CD4-positive, alpha-beta T cell treated with Interferon alpha-2 for 1 hour (primary cell): ENCODE measurements at places on chromosomes 5 and 9.
A peak's percentile ranks its signal among the peaks of the same experiment; 100 is the strongest.

DNA sequence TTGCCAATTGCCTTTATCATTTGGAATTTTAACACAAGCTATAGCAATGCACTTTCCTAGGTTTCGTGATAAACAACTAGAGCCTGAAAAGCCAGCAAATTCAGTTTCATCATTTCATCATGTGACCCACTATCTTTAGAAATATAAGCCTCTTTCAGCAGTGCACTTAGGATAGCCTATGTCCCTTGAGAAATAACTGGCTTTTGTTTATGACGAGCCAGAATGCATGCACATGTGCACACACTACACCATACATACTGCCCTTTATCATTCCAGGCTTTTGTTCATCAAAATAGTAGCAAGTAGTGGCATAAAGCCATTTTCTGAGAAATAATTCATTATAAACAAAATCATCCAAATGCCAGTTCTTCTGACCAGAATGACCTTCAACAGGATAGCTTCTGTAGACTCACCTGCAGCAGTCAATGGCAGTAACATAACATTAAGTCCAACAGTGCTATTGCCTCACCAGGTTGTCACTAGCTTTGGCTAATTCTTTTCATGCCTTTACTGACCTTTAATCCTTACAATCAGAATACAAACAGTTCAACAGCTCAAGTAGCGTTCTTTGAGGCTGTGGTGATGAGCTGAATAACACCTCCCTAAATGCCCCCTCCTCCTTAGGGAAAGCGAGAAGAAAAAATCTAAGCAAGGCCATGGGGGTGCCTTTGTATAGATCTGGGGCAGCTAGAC is 132.3 kb upstream of the SMARCA2 start:
- DNase-seq = no peak

GRCh38 chr5:156405988-156406387 is 79.0 kb downstream of the SGCD start:
- no peak for DNase-seq

- DNase-seq = no peak
Observed at GRCh38 chr9:70049236-70049635, 5.6 kb downstream of the MAMDC2 start.

- DNase-seq = no peak
Observed at GRCh38 chr5:78077369-78078068, 217.0 kb downstream of the AP3B1 start.

DNA sequence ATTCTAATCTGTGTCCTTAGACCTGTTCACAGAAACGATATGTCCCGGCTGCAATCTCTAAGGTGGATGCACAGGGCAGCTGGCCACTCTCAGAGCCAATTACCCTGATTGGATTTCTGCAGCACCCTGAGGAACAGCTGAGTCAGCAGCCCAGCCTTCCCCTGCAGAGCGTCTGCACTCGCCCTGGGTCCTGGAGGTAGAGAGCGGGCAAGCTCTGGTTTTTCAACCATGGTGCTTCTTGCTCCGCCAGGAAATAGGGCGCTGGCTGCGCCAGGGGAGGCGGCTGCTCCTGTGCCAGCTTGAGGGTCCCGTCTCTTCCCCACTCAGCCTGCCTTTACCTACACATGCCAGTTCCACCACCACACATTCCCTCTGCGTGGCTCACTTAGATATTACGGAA is 19.2 kb downstream of the NDUFS6 start:
- DNase-seq = no peak

DNA sequence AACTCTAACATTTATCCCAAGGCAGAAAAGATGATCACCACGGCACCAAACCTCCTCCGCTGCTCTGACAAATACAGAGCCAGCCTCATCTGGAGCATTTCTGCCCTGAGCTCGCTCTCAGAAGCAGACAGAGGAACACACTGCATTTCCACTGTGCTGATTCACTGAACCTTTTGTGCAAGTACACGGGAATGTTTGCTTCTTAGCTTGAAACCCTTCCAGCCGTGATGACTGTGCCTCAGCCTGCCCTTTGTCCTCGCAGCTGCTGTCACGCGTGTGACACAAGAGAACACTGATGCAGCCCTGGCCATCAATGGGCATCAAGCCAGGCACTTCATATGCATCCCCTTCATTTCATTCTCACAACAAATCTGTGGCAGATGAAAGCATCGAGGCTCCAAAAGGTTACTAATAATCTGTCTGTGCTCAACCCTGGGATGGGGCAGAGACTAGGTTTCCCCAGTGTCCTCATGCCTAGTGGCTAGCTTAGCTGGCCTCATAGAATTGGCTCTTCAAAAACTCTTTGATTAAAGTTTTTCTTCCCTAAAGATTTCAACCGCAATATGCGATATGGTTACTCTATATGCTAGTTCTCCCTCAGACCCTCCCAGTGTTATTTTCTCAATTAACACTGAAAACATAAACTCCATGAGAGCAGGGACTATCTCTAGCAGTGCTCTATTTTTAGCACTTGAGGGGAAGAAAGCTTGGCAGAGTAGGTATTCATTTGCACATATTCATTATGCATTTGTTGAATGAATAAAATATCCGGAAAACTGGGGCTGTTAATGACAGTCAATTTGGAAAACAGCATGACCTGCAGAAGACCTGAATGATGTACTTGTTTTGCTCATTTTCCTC is 7.3 kb downstream of the CDC14B start:
- no peak for DNase-seq

DNA sequence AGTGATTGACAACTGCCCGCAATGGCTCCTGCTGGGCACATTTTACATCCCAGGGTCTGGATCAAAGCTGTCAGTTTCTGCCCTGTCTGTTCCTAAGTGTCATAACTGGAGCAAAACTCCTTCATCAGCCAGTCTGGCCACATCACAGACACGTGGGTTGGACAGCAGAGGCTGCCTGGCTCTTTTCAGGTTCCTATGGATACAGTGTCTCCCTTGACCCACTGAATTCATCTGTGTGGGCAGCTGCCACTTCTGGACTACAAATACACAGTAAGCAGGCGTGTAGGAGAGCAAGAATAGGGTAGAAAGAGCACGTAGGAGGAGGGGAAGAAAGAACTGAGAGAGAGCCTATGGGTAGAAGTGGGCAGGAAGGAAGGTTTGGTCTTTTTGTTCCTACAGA is 238.0 kb downstream of the ENC1 start:
- DNase-seq = no peak

- no peak for DNase-seq
Observed at GRCh38 chr5:139699351-139699750, 51.2 kb downstream of the CXXC5 start.

GRCh38 chr9:109399258-109399767 is 78.5 kb upstream of the EPB41L4B start:
- DNase-seq = no peak

- peak; percentile 55 for DNase-seq
Observed at GRCh38 chr5:108345541-108346171, 36.2 kb downstream of the FBXL17 start.

- DNase-seq = no peak
Observed at GRCh38 chr9:120386390-120387131, 193.4 kb downstream of the CDK5RAP2 start.

DNA sequence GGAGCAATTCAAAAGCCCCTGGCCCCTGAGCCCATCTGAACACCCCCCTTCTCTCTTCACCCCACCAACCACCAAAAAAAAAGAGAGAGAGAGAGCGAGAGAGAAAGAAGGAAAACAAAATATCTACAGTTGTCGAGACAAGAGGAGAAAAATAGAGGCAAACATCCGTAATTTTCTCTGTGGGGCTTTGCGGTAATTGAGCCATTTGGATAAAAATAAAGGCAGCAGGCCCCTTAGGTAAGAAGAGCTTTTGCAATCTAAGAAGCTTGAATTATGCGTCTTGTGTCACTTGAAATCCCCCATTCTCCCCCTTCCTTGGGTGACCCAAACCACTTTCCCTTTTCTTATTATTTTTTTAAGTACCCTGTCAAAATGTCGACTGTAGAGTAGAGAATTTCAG is 35.5 kb upstream of the FUBP3 start:
- DNase-seq = no peak

DNA sequence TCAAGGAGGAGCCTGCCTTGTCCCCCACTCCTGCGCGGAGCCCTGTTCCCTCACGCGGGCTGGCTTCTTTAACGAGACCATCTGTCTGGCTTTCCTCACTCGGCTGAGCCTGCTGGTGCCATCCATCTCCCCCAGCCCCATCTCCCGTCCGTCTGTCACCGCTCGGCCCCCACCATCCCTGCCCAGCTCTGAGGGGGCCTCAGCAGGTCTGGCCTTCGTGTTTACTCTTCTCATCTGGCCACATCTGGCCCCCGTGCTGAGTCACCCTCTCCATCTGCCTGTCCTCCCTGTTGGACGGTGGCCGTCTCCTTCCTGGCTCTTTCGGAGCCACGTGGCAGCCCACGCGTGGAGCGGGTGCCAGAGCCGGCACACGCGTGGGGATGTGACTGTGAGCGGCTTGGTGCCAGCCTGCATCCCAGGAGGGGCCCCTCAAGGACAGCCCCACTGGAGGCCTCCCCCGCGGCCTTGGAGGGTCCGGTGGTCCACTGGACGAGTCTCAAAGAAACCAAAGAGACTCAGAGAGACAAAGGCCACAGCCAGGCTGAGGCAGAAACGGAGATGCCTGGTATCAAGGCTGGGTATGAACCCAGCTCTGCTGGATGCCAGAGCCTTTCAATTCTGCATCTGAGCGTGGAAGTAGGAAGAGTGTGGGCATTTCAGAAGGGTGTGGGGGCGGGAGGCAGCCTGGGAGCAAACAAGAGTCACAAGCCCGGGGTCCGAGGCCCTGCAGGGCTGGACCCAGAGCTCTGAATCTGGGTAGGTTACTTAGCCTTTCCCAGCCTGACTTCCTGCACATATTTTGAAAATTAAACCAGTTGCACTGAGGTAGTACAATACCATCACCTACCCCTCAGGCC is 76.7 kb upstream of the UNC5A start:
- DNase-seq = no peak

DNA sequence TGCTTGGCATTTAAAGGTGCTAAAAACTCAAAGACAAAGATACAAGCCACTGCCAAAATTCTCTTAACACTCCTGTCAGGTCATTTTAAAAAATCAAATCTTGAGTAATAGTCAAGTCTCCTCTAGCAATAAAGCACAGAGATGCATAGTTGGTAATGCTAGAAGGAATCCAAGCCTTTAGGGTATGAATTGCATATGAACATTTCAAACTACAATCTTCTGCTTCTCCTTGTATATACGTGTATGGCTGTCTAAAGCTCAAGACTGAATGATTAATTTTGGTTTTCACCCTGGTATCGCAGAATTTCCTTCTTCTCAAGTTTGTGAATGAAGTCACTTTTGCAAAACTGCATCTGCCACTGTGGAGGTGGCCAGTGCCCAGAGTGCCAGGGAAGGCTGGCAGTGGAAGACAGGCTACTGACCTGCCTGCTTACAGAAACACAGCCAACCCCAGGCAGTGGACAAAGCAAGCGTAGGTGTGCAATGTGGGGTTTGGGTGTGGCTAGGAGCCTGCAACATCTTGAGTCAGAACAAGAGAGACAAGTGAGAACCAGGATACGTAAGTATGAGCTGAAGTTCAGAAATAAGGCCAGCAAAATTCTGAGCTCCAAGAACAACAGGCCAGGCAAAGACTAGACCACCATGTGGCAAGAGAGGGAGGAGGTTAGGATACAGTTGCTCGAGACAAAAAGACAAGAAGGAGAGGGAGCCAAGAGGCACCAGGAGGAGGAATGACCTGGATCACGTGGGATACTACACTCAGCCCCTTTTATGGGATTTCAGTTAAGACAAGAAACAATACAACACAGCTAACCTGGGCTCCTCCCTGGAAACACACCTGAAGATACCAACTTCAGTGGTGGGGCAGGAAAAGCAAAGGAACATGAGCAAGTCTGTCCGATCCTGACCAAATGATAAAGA is 22.6 kb downstream of the MYO10 start:
- DNase-seq = no peak

- DNase-seq = no peak
Observed at GRCh38 chr5:159609359-159609758, 279.1 kb upstream of the IL12B start.

DNA sequence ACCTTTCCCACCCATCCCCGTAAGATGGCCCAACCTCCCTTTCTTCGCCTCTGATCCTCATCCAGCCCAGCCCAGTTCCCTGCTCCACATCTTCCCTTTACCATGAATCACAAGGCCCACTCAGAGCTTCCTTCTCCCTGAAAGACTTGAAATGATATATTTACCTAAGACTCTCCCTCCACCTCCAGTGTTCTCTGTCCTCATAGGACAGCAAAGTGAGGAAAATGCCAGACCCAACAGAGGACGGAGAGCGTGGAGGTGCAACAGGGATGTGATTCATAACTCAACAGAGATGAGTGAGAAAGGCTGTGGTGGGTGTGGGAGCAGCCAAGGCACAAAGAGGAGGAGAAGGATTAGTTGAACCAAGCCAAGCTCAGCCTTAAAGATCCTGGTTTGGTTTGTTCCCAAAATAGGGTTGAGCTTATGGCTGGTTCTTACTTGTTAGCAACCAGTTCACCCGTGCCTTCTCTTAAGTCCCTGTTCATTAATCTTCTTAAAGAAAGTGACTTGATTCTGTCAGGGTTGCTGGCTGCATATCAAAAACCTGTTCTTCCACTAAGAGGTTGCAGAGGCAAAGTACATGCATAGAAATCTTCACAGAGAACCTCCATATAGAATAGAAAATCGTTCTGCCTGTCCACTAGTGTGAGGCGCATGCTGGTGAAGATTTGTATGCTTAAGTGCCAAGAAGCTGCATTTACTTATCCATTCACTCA is 183.2 kb downstream of the ACTL7B start:
- DNase-seq = no peak

DNA sequence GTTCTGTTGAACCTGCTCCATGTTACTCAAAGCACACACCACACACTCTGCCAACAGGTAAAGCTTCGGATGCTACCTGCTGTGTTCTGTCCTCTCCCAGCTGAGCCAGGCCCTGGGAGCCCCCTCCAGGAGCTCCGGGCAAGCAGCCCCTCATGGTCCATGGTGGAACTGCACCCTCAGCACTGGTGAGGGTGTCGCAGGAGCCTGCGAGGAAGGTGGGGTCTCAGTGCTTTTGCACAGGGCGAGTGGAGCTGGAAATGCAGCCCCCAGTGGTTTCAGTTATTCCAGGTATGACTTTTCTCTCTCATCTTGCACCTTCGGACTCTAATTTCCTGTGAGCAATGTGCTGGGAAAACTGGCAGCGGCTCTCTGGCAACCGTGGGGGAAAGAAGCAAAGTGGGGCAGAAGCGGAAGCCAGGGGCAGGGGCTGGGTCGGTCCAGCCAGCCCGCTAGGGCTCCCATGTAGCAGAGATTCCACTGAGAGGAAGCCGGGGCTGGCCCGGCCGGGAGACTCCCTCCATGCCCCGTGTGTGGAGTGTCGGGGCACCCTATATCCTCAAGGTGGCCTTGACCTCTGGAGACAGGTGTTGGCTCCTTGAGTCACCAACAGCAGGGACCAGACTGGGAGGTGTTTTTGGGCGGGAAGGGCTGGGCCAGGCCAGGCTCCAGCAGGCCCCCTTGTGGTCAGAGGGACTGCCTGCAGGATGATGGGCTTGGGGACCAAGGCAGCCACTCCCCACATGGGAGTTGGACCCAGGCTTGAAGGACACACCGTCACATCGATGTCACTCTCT is 75.6 kb upstream of the PRSS3 start:
- peak; percentile 6 for DNase-seq

- DNase-seq = peak; percentile 55
Observed at GRCh38 chr5:175657593-175658271, at the start of gene HRH2. TSS of gene HRH2 (plus strand) at chr5:175658071. CDS start at chr5:175683234, 25,163 bp downstream.

- DNase-seq = no peak
Observed at GRCh38 chr5:143297756-143298155, 105.7 kb downstream of the NR3C1 start.
